ENCODE measurements at places on chromosomes 6 and 20. TPM values are rescaled to one million over a fixed set of nuclear protein-coding genes. Genes with fewer than 3 reads are reported as not detected.
A peak's percentile ranks its signal among the peaks of the same experiment; 100 is the strongest.

Gene TMEM14B
- 56.2 TPM for total RNA-seq

Gene SIGLEC1
- total RNA-seq: not detected

Gene TRAPPC3L
- not detected for total RNA-seq

GRCh38 chr6:143052282-143052681, 8.4 kb upstream of the AIG1 start:
- no peaks in the 10 kb centered on the region for H3K36me3 ChIP-seq
- peaks cover 4% of the 10 kb centered on the region for H3K27me3 ChIP-seq
- no peaks in the 10 kb centered on the region for H3K4me1 ChIP-seq
- H3K4me3 ChIP-seq: no peak overlapping the region
- no peak overlapping the region for H3K27ac ChIP-seq
- no peak for DNase-seq

DNA sequence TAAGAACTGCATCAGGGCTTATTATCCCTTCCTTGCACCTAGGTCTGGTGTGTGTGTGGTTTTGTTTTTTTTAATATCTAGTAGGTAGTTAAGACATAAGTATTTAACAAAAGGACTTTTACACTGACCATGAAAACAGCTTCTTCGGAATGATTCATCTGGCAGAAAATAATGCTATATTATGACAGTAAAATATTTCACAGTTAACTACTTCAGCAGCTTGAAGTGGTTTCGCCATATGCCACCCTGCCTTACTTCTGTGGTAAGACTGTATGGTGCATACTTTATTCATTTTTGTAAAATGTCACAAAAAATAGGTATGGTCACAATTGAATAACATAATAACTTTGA, 858 bp upstream of the PTPRK start:
- H3K27ac ChIP-seq: peak overlapping the region; percentile 100
- peak overlapping the region; percentile 95 for H3K4me3 ChIP-seq
- H3K36me3 ChIP-seq: no peaks in the 10 kb centered on the region
- H3K4me1 ChIP-seq: peaks cover 24% of the 10 kb centered on the region
- H3K27me3 ChIP-seq: no peaks in the 10 kb centered on the region

GRCh38 chr6:151021896-151022295, 156.4 kb downstream of the MTHFD1L start:
- no peaks in the 10 kb centered on the region for H3K27me3 ChIP-seq
- H3K36me3 ChIP-seq: peaks cover 8% of the 10 kb centered on the region
- no peaks in the 10 kb centered on the region for H3K4me1 ChIP-seq
- H3K27ac ChIP-seq: no peak overlapping the region

DNA sequence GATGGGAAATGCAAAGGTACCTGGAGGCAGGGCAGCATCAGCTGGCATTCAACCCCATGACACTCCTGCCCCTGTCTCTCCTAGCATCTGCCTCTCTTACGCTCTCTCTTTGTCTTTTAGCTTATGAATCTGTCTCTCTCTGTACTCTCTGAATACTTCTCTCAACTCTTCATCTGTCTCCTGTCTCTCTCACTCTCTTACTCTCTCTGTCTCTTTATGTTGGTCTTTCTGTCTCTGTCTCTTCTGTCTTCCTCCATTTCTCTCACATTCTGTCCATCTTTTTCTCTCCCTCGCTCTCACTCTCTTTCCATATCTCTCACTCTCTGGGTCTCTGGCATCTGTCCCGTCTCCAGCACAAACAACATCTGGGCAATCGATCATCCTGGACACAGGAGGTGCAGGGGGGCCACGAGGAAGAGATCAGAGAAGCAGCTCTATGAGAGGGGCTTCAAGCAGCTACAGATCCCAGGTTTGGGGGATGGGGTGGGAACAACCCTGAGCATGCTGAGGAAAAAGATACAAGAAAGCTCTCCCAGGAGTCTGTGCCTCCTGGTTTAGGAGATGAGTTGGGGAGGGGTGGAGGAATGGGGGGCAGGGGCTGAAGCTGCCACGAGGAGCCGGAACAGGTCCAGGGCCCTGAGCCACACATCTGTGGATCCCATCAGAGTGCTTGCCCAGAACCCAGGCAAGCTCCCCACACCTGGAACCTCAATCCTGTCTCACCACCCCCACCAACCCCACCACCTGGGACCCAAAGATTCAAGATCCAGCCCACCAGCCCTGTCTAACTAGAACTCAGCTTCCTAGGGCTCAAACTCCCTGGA, 2.4 kb downstream of the COL11A2 start:
- no peak overlapping the region for H3K27ac ChIP-seq
- no peak for DNase-seq
- H3K4me1 ChIP-seq: peaks cover 10% of the 10 kb centered on the region

DNA sequence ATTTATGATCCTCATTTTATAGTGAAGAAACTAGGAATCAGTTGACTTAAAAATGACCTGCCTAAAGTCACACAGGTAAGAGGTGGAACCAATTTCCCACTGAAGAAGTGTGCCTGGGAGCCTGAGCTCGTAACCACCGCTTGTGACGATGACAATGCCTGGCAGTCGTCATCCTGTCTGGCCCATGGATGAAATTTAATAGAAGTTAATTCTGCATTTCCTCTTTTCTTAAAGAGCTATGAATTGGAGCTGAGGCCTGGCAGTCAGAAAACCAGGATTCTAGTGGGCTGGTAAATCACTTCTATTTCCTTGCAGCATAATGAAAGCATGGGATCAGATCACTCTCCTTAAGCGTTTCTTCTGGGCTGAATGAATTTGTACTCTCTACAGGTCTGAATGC, 200.0 kb upstream of the SGK1 start:
- DNase-seq: no peak
- no peak overlapping the region for H3K27ac ChIP-seq
- H3K27me3 ChIP-seq: peaks cover 14% of the 10 kb centered on the region
- H3K36me3 ChIP-seq: no peaks in the 10 kb centered on the region
- H3K4me3 ChIP-seq: no peak overlapping the region

DNA sequence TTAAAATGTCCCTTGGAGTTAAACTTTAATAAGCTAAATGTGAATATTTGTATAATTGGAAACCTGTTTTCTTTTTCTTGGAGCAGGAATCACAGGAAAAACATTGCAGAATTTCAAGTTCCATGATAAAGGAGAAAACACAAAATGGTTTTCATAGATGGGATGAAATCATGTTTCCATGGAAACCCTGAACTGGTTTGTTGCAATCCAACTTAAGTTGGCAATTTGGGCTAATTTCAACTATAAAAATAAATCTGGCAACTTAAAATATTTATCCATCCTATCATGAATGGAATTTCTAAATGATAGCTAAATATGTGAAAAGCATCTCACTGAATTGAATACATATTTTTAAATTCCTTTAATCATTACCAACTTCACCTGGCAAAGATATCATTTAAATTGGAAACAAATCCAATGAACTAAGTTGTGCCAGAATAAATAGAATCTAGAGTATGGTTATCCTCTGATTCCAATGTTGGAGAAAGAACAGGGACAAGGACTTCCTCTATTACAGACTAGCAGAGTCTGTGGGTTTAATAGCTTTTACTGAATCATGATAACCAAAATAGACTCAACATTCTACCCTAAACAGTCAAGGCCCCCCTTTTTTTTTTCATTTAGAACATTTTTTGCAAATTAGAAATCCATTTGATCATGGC, 33.2 kb downstream of the COL21A1 start:
- H3K4me3 ChIP-seq: no peak overlapping the region
- no peaks in the 10 kb centered on the region for H3K36me3 ChIP-seq

Data from progenitor cell of endocrine pancreas (in vitro differentiated cells).